NT2/D1 (cell line): ENCODE measurements at places on chromosomes 16 and 17.

DNA sequence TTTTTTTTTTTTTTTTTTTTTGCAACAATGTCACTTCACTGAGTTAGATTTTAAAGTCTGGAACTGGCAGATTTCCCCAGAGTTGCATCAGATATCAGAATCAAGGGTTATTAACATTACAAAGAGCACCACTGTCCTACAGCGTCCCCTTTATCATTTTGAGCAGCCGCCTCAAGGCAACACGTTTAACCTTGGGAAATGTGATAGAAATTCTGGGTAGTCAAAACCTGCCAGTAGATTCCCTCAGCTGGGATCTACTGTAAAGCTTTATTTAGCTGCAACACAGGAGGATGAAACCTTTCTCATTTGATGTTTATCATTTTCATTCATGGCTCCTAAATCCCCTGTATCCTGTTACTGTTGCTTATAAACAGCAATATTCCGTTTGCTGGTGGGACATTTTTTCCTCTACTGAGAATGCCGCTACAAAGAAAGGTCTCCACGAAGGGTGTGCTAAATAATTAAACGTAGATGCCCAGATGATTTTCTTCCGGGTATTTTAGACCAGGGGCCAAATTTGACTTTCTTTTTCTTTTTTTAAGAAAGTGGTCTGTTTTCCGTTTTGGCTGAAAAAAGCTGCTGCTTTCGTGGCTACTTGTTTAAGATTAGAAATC lies 436.1 kb upstream of the GOT2 start:
- DNase-seq: peak; percentile 69

GRCh38 chr17:62692159-62692651 lies 64.7 kb downstream of the MRC2 start:
- DNase-seq: no peak

DNA sequence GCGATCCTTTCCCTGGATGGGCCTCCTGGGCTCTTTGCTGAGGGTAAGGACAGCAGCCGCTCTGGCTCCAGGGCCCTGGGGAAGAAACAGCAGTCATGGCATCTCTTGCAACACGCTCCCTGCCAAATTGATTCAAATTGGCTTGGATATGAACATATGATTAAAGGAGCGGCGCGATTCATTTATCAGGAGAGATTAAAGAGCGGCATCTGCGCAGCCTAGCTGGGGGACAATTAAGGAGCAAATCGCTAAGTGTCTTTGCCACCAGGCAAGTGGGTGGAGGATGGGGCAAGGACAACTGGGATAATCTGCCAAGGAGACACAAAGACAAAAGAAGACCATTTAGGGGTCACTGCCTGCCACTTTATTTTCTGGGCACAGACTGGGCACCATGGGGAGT lies 27.8 kb downstream of the PIPOX start:
- DNase-seq: no peak

GRCh38 chr17:41973408-41973811 lies 6.8 kb downstream of the CNP start:
- DNase-seq: no peak

GRCh38 chr17:9021158-9021991 lies at the start of gene NTN1:
TSS of gene NTN1 (plus strand) at chr17:9021510. CDS start at chr17:9022374, 864 bp downstream.
- DNase-seq: no peak

- no peak for DNase-seq
Observed at GRCh38 chr17:32553168-32553567, 66.4 kb downstream of the CDK5R1 start.

GRCh38 chr16:908526-909155 lies 62.1 kb downstream of the LMF1 start:
- DNase-seq: no peak

- peak; percentile 90 for DNase-seq
Observed at GRCh38 chr16:22948603-22949368, 134.8 kb downstream of the HS3ST2 start.

DNA sequence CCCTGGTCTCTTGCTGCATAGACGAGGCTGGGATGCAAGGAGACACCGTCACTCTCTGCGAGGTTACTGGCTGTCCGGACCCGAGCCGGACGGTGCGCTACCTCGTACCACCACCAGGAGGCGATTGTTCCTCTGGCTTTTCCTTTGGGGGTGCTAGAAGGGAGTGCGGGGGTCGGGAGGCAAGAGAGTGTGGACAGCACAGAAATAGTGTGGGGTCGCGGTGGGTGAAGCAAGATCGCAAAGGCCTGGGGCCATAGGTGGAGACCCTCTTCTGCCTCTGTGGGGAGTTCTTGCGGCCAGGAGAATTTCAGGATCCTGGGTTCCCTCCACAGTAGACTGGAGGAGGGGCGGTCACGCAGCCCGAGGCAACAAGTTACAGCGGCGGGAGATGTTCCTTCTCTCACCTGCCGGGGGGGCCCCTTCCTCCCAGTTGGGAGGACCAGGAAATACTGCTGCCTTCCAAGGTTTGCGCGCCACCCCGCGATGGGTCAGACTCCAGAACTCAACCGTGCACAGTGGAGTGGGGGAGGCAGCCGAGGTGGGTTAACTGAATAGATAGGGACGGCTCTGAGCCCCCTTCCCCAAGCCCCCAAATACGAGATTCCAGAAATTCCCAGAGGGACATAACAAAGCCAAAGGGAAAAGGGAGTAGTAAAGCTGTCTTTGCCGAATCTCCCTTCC lies 6.9 kb downstream of the PHOSPHO1 start:
- no peak for DNase-seq

DNA sequence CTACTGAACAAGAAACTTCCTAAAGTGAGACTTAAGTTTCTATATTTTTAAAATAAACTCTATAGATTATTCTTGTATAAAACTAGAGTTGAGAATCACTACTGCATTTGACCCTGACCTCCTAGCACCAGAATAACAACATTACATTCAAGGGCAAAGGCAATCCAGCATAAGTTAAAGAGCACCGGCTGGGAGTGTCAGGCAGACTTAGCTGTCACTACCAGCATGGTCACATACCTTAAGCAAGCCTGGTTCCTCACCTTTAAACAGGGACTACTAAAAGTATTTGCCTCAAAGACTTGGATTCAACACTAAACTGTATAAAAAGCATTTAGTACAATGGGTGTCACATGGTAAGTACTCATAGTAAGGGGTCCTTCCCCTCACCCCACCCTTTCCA lies 90.4 kb downstream of the SSH2 start:
- no peak for DNase-seq

GRCh38 chr17:56786989-56787482 lies 46.7 kb downstream of the C17orf67 start:
- DNase-seq: no peak
